ENCODE measurements at places on chromosomes 13 and 19.

- DNase-seq = no peak
Measured at GRCh38 chr13:112918746-112919145, 50.3 kb upstream of the MCF2L start.

GRCh38 chr13:77779552-77780272 lies 82.2 kb downstream of the SLAIN1 start:
- peak; percentile 75 for DNase-seq

GRCh38 chr19:30719189-30719998 lies 347.2 kb downstream of the ZNF536 start:
- DNase-seq = peak; percentile 60

GRCh38 chr19:961866-962620 lies 22.1 kb upstream of the WDR18 start:
- DNase-seq = no peak

DNA sequence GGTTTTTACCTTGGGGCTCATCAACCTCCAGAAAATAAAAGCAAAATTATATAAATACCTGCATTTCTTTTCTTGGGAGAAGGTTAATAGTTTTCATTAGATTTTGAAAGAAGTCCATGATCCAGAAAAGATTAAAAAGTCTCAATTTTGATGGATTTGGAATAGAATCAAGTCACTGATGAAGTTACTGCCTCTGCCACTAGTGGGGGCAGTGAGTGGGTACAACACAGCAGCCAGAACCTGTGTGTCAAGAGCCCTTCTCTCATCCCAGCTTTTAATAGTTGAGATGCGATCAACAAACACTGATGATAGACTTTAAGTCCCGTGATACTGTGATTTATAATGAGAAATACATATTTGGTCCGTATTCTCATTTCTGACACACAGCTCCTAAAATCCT lies 686.7 kb downstream of the DIAPH3 start:
- DNase-seq = no peak

GRCh38 chr19:41998246-41999020 lies 4.4 kb upstream of the ATP1A3 start:
- DNase-seq = peak; percentile 76

DNA sequence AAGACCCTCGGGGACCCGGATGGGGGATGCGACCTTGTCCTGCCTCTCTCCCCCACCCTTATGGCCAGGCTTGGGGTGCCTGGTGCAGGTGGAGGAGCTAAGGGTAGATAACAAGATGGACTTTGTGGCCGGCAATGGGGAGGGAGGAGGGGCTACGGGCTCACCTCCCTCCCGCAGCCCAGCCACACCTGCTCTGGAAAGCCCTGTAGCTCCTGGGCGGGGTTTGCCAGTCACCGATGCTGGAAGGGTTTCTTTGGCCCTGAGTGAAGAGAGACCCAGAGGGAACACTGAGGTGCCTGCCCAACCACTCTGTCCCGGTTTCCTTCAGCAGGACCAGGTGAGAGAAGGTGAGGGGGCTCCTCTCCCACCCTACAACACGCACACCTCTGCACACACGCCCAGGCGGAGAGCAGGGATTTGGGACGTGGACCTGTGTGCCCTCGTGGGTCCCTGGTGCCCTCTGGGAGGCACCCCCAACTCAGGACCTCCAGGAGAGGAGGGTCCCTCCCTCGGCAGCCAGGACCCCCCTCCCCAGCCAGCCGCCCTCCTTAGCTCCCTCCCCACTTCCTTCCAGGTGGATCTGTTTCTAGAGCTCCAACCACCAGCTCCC lies at the start of gene FUT2:
Gene FUT2 (plus strand): TSS at position 229 of the 610 bp plus-strand sequence. CDS start 6,986 bp downstream, outside the sequence.
- DNase-seq = peak; percentile 77

DNA sequence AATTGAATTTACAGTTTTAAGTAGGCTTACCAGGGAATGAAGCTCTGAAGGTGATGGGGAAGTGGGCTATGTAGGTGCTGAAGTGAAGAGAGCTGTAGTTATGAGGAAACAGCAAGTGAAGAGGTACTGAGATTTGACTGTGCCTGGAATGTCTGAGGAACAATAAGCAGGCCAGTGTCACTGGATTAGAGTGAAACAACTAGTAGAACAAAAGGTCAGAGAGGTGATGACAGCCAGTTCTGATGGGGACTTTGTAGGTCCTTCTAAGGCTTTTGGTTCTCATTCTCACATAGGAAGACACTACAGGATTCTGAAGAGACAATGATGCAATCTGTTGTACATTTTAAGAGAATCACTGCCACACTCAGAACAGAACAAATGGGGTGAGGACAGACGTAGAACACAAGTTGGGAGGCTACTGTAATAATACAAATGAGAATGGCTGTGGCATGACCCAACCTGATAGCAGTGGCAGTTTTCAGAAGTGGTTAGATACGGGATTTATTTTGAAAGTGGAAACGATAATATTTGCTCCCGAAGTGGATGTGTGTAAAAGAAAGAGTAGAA lies 130.8 kb downstream of the MYCBP2 start:
- DNase-seq = no peak

DNA sequence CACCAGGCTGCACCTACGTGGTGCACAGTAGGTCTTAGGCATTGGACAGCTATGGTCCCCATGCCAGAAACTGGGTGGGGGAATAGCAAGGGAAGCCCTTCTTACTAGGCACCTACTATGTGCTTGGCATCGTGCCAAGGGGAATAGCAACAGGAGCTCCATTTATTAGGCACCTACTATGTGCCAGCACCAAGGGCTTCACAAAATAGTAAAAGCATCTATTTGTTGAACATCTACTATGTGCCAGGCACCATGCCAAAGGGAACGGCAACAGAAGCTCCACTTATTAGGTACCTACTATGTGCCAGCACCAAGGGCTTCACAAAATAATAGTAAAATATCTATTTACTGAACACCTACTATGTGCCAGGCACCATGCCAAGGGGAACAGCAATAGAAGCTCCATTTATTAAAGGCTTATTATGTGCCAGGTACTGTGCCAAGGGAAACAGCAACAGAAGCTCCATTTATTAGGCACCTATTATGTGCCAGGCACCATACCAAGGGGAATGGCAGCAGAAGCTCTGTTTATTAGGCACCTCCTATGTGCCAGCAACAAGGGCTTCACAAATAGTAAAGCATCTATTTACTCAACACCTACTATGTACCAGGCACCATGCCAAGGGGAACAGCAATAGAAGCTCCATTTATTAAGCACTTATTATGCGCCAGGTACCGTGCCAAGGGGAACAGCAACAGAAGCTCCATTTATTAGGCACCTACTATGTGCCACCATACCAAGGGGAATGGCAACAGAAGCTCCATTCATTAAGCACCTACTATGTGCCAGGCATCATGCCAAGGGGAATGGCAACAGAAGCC lies 108.5 kb downstream of the PTPRS start:
- DNase-seq = no peak

DNA sequence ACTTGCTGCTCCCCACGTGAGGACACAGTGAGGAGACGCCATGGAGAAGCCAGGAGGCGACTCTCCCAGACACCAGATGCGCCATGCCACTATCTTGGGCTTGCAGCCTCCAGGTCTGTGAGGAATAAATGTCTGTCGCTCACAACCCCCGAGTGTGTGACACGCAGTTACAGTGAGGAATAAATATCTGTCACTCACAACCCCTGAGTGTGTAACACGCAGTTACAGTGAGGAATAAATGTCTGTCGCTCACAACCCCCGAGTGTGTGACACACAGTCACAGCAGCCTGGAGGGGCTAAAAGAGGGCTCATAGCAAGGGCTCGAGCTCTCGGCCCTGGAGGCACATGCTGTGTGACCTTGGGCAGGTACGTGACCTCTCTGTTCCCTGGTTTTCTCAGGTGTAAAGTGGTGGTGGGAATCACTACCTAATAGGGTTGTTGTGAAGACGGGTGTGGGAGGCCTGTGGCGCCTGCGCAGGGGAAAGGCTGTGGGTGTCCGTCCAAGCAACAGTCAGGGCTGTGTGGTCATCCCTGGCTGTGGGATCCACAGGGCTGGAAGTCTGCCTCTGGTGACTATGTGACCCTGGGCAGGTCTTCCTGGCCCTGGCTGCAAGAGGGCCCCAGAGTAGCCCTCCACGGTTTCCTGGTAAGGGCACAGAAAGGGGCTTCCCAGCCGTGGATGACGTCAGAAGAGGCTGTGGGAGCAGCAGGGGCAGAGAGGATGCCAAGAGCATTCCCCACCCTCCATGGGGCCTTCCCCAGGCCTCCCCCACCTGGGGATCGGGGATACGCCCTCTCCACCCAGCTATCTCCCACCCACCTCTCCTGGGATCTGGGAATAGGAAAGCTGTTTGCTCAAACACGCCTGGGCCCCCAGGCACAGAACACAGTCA lies 77.7 kb downstream of the C1QTNF9 start:
- peak; percentile 43 for DNase-seq

DNA sequence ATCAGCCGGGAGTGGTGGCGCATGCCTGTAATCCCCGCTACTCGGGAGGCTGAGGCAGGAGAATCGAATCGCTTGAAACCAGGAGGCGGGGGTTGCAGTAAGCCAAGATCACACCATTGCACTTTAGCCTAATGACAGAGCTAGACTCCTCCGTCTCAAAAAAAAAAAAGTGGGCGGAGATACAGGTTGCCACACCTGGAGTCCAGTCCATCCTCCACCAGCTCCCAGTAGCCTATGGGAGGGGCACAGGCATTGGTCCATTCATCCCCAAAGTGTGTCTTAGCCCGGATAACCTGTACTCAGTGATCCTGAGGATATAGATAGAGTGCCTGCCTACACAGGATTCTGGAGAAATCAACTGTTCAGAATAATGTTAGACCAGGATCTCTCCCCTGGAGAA lies 3.4 kb upstream of the DOT1L start:
- no peak for DNase-seq

DNA sequence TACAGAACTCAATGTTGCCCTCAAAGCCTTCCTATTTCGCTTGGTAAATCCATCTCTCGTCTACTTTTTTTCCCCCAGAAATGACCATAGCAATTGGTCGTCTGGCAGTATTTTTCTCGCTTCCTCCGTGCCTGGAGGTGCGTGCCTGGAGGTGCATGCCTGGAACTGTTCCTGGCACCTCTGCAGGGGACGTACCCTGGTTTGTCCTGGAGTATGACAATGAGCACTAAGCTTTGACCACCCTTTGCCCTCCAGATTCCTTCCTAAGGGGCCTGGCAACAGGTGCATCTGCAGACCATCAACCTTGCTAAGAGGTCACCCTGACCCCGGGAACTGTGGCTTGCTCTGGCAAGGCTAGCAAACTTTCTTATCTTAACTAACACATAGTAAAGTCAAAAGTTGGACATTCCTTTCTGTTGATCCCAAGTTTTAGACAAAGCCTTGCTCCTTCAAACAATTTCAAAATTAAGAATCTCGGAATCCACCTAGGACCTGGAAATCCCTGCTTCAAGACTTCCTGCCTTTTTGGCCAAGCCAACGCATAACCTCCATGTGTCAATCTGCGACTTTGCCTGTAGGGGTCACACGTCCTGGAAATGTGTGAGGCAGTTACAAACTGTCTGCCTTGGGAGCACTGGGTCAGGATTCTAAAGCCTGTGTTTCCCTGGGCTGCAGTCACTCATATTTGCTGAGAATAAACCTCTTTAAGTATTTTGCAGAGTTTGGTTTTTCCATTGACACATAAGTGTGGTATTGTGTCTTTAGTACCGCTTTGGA lies 28.8 kb upstream of the TUBGCP3 start:
- DNase-seq = peak; percentile 82

GRCh38 chr13:100581504-100581903 lies 7.1 kb downstream of the GGACT start:
- DNase-seq = no peak

DNA sequence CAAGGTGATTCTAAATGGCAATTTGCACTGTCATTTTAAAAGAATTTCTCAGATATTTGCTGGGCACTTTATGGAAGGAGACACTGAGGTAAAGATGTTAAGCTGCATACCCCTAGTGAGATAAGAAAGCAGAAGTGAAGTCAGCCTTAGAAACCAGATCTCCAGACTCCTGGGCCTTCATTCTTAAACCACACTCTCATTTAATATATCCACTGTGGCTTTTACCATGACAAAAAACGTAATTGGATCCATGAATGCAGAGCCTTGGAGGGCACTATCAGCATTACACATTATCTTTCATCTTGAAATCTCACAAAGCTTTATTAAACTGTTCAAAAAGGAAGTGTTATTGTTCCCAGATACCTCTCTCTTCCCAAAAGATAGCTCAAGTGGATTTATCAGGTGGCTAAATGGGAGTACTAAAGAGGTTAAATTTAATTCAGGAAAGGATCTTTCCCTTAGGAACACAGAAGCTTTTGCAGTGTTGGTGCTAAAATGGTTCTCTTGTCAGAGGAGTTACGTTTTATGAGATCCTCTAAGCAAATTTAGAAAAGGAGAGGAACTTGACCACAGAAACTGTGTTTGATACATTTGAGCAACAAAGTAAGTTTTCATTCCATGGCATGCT lies 1060.4 kb downstream of the EFNB2 start:
- DNase-seq = peak; percentile 59

DNA sequence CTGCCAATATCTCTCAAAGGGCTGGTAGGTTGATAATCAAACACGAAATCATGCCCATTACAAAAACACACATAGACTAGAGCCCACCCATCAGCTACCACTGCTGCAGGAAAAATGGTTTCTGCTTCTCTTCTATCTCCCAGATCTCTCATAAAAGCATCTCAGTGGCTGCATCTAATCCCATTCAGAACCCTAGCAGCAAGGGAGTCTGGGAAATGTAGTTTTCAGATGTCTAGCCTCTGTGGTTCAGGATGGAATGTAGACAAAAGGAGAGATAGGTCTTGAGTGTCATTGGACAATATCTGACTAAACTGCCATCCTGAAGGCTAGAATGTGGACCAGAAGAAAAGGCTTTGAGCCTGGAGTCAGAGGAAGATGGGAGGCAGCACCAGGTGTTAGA lies 32.1 kb downstream of the RDH8 start:
- DNase-seq = no peak
